ENCODE measurements at places on chromosomes 2 and 18.
A peak's percentile ranks its signal among the peaks of the same experiment; 100 is the strongest.

- DNase-seq, result peak; percentile 64
Observed at GRCh38 chr2:149040451-149040850, 2.0 kb downstream of the LYPD6B start.

DNA sequence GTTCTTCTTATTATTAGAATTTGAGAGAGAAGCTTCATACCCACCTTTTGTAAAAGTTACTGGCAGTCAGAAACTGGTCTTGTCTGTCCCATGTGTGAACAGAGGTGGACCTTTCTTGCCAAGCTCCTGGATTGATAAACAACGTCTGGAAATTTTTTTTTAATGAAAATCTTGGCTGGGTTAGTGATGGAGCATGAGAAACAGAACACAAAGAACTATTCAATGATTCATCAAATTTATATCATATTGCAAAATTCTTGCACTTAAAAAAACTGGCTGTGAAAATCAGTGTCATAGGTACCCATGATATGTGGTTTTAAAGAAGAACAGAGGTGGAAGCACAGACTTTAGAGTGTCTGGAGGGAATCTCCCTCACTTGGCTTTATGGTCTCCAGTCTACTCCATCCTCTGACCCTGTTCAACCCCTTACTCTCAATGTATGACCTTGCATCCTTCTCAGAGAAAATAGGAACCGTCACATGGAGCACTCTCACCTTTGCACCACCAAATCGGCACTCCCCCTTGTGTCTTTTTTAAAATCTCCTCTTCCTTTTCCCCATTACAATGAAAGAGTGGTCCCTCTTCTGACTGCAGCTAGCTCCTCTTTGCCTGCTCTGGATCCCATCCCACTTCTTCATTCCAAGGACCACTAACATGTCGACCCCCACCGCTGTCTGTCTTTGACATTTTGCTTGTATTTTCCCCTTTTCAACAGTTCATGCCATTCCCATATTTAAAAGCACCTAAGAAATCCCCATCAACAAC lies 58.2 kb downstream of the COPS8 start:
- DNase-seq, result no peak

DNA sequence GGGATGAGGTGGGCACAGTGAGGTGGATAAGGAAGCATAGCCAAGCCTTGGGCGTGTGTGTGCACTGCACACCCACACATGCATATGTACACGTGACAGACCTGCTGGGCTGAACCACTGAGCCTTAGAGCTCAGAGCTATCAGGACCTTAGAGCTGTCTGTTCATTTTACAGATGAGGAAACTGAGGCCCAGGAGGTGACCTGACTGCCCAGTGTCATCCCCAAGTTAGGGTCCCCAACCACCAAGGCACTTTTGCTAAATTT lies 8.2 kb upstream of the SNED1 start:
- DNase-seq, result no peak

DNA sequence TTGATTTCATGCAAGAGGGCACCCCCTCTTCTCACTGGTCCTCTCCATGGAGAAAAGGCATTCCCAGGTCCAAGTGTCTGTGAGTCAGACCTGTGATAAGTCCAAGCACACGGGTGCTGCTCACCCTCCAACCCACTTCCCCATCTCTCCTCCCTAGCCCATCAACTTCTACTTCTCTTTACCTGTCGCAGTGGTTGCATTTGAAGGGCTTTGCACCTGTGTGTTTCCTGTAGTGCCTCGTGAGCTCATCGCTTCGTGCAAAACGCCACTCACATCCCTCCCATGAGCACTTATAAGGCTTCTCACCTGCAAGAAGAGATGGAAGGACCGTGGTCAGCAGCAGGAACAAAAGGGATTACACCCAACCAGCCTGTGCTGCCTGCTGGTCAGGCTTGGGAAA lies 77.5 kb downstream of the KLF7 start:
- DNase-seq, result no peak

- no peak for DNase-seq
Observed at GRCh38 chr2:82848285-82848684, 1610.8 kb downstream of the SUCLG1 start.

DNA sequence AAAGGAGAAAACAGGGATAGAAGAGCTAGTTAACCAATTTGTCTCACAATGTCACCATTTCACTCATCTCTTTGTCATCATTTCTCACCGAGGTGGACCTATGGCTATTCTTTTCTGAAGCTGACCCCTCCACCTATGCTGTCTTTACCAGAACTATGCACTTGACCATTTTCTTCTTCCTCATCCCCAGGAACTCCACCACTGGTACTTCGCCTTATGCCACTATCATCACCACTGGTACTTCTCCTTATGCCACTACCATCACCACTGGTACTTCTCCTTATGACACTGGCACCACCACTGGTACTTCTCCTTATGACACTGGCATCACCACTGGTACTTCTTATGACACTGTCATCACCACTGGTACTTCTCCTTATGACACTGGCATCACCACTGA lies 745.8 kb upstream of the CHAC2 start:
- DNase-seq, result no peak

DNA sequence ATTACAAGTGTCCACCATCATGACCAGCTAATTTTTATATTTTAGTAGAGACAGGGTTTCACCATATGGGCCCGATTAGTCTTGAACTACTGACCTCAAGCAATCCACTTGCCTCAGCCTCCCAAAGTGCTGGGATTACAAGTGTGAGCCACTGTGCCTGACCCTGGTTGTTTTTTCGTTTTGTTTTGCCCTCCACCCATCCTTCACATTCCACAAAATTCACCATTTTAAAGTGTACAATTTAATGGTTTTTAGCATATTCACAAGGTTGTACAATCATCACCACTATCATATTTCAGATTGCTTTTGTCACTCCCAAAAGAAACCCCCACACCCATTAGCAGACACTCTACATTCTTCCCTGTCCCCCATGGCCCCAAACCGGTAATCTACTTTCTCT lies 215.0 kb downstream of the TPGS2 start:
- DNase-seq, result no peak

GRCh38 chr2:127950264-127950663 lies 64.5 kb upstream of the AMMECR1L start:
- DNase-seq, result no peak

DNA sequence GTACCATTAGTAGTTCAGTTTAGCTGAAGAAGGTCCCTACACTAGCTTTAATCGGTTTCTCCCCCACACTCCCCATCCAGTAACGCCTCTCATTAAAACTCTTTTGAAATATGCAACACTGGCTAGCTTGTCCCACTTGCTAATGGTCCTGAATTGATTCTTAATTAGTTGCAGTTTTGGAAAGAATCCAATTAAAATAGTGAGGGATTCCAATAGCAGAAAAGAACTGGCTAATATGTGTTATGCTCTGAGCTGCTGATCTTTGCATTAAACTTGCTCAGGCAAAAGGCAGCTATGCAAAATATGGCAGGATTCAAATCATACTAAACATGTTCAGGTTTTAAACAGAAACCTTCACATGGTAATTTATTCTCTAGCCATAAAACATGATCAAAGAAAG lies 252.5 kb upstream of the HNRNPA3 start:
- DNase-seq, result no peak

DNA sequence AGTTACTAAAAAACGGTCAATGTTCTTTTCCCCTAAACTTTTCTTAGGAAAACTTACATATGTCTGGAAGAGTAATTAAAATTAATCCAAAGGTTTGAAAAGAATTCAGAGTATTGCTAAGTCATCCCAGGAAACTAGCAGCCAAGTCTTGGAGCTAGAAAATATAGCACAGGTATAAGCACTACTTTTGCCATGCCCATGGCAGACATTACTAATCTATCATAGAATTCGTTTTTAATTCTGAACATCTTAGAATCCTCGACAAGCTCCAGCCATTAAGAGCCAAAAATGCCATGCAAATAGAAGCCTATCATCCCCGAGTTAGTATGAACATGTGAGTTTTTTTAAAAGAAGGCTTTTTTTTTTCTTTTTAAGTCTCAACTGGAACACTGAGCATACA lies 395.0 kb downstream of the ZEB2 start:
- DNase-seq, result no peak

DNA sequence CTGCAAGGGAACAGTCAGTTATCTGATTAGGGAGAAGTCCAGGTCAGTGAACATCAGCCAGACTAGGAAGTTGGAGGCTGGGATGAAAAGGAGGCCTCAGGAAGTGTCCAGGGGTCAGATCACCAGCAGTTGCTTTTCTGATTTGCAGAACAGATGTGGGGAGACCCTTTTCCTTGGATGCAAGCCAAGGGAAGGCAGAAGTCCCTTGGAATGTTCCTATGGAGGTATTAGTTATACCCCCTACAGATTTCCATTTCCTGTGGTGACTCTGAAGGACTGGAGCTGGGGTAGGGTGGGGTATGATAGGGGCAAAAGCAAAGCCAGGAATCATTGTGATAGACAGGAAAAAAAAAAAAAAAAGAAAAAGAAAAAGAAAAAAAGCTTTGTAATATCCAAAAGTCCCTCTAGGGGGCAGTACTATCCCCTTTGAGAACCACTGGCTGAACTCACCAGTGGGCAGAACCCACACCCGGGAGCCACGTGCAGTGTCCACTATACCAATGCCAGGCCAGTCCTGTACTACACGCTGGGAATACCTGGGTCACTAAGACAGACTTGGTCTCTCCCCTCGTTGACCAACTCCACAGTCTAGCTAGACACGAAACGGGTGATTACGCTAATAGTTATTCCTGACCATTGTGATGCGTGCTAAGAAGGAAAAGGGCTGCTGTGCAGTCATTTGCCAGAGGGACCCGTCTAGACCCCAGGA lies 7.4 kb downstream of the DYSF start:
- no peak for DNase-seq

DNA sequence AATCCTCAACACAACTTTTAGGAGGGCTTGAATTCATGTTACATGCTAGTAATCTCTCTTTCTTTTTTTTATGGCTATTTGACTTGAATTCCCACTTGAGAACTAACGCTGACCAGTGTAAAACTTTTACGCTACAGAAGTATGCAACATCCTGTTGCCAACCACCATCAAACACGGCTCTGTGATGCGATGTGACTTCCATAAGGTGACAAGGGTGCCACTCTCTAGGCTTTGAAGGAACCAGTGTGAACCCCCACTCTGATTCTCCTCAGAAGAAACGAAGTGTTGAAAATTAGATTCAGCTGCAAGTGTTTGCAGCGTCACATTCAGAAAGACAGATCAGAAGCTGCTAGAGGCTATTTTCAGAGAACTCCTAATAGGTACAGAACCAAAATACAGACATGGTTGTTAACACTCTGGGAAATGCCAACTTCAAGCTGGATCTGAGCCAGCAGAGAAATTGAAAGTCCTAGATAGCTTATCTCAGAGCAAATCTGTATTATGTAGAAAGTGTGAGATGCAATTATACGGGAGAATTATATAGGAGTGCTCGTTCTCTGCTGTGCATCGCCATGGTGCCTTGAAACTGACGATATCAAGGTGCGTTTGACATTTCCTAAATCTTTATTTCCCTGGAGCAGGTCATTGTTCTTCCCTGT lies 271.2 kb downstream of the LPIN1 start:
- no peak for DNase-seq

GRCh38 chr2:182715121-182715891 lies 751 bp upstream of the DNAJC10 start:
- DNase-seq, result no peak

- DNase-seq, result no peak
Observed at GRCh38 chr2:42386682-42387081, 25.7 kb upstream of the COX7A2L start.

GRCh38 chr2:240182001-240182400 lies 41.5 kb upstream of the OTOS start:
- DNase-seq, result no peak
